ENCODE measurements at places on chromosomes 5 and 9.

DNA sequence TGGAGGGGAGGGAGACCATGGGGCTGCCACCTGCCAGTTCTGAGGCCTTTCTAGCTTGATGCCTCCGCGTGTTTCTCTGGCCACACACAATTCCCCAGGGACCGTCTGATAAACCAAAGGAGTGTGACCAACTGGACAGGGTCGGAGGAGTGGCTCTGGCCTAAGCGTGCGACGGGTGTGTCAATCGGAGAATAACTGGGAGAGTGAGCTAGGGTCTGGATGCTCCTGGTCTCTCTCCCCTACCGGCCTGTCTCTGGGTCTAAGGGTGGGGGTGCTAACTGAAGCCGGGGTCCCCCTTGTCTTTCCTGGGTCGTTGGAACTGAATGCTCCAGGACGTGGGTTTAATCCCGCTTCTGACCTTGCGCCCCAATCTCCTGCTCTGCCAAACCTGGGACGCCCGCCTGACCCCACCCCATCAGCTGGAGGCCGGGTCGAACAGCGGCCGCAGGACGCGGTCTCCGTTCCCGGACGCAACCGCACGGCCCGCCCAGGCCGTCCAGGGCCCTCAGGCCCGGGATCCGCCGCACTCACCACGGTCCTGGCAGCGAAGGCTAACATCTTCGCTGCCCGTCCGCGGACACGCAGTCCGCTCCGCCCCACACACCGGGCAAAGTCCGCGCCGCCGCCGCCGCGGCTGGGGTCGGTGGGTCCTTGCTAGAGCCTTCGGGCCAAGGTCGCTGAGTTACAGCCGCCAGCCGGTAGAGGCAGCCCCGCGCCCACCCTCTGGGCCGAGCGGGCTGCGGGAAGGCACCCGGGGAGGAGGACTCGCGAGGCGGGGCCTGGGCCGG lies 447 bp downstream of the CRAT start:
- DNase-seq, result no peak

DNA sequence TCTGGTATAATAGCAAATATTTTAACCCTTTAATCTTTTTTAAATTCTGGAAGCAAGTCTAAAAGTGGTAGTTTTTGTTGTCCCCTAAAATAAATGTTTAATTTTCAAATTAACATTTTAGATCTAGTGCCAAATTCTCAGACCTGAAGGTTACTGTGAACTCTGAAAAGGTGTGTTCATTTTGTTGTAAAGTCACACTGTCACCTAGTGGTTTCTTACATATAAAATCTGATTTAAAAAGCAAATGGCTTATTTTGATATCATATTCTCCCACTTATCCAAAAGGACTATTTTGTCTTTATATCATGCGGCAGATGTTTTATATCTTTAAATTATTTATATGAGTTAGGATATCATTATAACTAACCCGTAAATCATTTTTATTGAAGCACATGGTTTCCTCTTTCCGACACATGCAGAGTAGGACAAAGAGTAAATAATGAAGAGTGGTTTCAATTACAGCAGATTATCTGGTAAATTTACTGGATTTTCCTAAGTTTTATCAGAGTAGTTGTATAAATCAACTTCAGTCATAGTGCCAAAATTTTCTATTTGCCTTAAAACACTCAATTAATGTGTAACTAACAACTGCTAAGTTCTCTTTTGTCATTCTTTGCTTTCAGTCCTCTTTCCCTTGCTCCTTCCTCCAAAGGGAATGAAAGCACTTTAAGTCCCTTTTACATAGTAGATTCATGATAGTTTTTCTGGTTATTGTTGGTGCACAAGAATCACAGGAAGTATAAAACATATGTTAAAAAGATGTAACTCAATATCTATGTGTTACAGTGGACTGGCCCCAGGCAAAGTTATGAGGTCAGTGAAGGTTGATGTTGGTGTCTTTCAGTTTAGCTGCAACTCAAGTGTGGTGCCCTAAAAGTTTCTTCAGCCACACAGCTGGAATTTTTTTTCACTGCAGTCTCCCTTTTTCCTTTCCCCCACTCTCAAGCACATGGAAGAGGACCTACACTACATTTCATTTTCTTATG lies 189.6 kb downstream of the COX7C start:
- DNase-seq, result no peak

GRCh38 chr5:139116100-139116655 lies 82.0 kb downstream of the SIL1 start:
- DNase-seq, result no peak

DNA sequence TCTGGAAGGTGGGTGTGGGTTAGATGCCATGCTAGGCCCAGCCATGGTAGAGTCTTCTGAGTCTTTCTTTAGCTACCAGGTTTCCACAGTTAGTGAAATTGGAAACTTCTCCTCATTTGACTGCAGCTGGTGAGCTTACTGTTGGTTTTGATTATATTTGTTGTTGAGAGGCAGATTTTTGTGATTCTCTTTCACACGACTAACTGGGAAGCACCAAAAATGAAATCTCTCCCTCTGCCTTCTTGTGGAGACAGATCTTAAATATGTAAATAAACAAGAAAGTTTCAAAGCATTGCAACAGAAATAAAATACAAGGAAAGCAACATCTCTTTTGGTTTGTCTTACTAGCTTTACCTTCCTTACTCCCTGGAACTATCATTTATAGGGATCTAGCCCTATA lies 122.2 kb downstream of the CEMIP2 start:
- no peak for DNase-seq

- DNase-seq, result no peak
Observed at GRCh38 chr9:110846215-110846614, 177.6 kb downstream of the MUSK start.

DNA sequence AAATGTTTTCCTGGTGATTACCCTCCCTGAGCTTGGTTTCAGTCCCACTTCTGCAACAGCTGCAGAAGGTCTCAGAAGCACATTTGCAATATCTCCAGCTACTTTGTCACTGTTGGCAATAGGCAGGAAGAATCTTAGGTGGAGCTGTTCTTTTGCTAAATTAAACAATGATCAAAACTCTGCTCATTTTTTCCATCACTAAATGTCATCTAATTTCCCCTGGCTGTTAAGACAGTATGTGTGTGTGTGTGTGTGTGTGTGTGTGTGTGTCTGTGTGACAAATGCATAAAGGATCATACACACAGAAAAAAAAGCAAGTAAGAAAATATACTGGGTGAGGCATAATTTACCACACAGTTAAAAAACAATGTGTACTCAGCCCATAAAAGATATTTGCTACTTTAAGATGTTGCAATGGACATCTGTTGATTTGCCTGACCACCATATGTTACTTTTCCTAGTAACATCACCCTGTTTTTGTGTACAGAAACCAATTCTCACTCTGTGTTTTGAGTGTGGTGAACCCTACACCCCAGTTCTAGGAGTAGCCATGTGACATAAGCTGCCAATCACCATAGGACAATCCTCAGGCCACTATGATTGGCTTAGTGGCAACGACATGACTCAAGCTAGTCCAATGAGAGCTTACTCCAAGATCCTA lies 572.6 kb upstream of the CLINT1 start:
- no peak for DNase-seq

GRCh38 chr5:160370713-160371034 lies 248 bp upstream of the C1QTNF2 start:
- no peak for DNase-seq

DNA sequence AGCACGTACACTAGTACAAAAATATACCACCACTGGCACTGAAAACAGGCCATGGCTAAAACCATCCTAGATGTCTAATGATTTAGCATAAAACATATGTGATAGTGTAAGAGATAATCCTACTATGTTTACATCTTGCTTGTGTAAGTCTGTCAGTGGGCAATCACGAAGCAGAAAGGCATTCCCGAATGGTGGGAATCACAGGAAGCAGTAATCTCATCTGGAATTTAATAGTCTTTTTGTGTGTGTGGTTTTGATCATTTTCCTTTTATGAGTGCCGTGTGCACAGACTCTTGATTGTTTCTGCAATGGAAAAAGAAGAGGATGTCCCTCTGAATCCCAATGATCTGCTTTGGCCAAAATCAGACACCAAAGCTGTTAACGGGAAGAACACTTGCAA lies 200.5 kb downstream of the EBF1 start:
- DNase-seq, result no peak

GRCh38 chr9:131892162-131892707 lies 152.4 kb upstream of the RAPGEF1 start:
- DNase-seq, result no peak

DNA sequence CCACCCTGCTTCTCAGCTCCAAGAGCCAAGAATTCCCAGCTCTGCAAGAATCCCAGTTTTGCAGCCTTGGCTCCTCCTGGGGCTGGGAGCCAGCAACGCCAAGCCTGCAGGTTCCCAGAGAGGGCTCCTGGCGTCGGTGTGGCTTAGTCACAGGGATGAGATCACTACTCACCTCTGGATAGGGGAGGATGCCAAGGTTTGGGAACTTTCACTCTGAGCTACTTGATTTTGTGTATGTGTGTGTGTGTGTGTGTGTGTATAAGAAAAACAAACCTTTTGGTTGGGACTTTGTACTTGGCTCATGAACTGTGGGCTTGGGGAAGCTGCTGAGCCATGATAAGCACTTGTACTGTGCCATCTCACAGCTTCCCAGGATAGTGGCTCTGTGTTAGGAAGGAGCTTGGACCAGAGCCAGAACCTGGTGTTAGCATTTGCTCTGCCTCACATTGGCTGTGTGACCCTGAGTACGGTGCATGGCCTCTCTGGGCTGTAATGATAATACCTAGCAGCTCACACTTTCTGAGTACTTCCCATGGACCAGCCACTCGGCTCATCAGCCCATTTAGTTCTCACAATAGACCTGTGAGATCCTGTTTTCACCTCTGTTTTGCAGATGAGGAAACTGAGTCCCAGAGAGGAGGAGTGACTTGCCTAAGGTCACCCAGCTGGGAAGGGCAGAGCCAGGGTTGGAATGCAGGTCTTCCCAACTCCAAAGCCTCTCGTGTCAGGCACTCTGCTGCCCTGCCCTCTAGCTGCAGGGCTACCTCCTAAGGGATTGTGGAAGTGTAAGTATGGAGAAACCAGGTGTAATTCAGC lies 41.4 kb upstream of the DAB2IP start:
- no peak for DNase-seq

DNA sequence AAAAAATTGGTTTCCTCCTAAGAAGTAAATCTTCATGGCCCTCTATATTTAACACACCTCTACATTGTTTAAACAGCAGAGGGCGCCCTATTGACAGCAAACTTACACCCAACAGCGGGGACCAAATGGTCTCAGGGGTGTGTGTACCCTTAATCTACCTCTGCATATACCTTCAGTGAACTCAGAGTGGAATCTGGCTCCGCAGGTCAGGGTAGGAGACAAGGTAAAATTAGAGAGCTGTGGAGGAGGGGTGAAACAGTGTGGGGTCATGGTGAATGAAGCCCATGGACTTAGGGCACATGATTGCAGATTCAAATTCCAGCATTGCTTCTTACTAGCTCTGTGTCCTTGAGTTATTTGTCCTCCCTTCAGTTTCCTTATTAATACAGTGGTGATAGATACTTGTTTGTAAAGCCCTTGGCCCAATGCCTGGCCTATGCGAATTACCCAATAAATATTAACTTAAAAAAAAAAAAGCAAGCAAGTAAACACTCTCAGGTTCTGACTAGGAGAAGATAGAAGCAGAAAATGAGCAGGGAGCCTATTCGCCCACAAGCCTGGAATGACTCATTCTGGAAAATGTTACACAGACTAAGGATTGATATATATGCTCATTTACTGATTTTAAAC lies 122.9 kb downstream of the CAVIN4 start:
- DNase-seq, result no peak

GRCh38 chr5:100518377-100518776 lies 16.8 kb upstream of the FAM174A start:
- no peak for DNase-seq

DNA sequence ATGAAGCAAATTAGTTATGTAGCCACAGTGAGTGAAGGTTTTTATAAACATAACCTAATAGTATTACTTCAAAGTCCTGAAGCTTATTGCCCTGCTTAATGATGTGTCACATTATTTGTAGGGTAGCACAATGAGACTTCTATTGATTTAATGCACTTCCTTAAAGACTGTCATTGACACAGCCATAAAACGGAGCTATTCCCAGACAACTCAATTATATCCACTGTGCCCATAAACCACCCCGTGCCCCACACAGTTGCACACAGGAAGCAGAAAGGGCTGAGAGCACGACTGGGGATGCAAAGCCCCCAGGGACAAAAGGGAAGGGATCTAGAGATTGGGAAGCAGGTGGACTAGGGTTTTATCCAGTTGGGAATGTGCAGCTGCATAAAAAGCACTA lies 37.0 kb downstream of the TRIM32 start:
- no peak for DNase-seq
